Stomach (tissue), 19 donors: ENCODE measurements at places on chromosomes 12 and 14. TPM values are rescaled to one million over a fixed set of nuclear protein-coding genes. Genes with fewer than 3 reads are reported as not detected.

DNA sequence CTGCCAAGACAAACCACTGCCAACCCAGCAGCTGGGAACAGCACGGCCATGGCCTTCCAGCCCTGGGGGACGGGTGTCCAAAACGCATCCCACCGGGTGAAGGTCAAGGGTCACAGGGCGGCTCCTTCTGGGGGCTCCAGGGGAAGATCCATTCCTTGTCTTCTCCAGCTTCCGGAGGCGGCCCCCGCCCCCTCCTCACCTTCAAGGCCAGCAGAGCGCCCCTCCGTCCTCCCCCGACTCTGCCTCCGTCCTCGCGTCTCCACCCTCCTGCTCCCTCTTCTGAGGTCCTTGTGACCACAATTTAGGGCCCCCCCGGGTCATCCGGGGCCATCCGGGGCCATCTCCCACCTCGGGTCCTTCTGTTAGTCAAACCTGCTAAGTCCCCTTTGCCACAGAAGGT lies 3.9 kb upstream of the NUDT14 start:
- DNase-seq, result no peak

The MAX gene
- 64.4 TPM for total RNA-seq

The STK38L gene
- 31.2 TPM for total RNA-seq

- DNase-seq, result no peak
Observed at GRCh38 chr12:124496584-124496983, 70.8 kb downstream of the NCOR2 start.
